Activated T-helper 1 cell treated with anti-CD3 and anti-CD28 coated beads, Interleukin-2, amount 50 U/mL, for 16 hours (primary cell): ENCODE measurements at places on chromosomes 6 and 20.

DNA sequence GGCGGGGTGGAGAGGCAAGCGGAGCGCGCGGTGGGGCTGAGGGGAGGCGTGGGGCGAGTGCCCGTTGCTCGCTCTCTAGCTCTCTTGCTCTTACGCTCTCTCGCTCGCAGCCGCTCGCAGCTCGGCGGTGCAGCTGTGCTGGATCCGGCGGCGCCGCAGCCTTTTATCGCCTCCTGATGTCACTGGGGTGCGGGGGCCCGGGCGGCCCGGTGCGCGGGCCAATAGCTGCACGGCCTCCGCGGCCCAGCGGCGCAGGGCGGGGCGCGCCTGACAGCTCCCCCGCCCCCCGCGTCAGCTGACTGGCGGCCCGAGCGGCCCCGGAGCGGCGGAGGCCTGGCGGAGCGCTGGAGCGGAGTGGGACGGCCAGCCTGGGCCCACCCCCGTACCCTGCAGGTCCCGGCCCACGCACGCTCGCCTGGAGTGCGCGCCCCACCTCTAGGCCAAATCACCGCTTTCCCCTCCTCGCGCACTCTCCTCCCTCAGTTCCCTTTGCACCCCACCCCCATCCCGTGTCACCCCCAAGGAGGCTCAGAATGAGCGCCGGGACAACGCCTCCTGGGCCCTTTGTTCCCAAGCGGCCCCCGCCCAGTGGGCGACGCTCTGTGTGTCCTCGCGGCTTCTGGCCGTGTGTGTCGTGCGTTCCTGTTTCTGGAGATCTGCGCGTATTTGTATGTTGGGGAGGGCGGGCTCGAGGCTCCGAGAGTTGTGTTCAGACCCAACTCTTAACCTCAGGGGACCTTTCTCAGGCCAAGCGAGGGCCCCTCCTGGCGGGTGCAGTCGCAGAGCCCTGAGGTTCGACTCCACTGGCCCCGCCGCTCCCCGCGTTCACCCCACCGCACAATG is at the start of gene MAFB:
MAFB (minus strand) TSS at position 137 of the 843 bp plus-strand sequence. CDS start 386 bp downstream, outside the sequence.
- DNase-seq, result no peak

DNA sequence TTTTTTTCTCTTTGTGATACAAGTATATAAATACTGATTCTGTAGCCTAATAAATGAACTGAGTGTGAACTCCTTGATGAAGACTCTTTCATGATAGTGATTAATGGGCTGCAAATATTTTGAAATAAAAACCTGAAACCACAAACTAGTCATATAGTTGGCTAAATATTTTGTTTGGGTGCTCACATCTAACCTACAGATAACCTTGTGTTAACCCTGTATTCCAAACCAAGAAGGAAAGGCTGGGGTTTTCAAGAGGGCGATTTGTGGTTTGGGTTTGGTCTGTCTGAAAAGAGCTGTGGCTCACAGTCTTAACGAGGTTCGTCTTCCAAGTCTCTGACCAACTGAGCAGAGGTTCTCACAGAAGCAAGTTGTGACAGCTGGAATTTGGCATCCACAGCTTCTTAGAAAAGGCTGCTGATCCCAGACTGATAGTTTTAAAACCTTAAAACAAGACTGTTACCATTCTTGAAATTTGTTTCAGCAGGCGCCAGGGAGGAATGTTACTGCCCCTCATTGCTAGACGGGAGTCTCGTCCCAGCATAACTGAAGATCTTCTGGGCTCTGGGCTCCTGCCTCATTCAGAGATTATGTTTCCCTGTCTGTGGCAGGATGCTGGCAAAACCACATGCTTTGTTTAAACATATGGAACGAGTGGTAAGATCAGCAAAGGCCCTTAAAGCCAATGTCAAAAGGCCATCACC is 736.4 kb upstream of the MARCKS start:
- no peak for DNase-seq

GRCh38 chr6:168404560-168404959 is 36.4 kb upstream of the SMOC2 start:
- no peak for DNase-seq

- DNase-seq, result no peak
Measured at GRCh38 chr20:56964901-56965300, 301.5 kb downstream of the BMP7 start.

- DNase-seq, result no peak
Measured at GRCh38 chr20:62234339-62234738, 4.0 kb upstream of the OSBPL2 start.

- DNase-seq, result peak; percentile 13
Measured at GRCh38 chr6:150891888-150892485, 26.5 kb downstream of the MTHFD1L start.

GRCh38 chr6:108622641-108623298 is 62.1 kb downstream of the FOXO3 start:
- no peak for DNase-seq

DNA sequence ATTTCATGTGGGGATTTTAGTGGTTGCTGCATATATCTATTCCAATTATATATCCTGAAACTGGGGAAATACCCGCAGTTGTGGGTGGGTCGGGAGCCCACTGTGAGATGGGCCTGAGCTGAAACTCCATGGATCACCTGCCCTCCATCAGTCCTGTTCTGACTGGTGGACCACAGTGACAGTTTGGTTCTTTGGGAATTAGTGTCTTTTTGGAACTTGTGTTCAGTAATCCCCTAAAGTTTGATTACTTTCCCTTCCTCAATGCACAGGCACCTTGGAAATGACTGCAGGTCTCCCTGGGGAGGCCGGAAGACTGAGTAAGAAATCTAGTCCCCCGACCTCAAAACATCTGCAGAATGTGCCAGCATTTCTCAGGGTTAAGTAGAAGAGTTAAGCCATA is 11.3 kb downstream of the STK35 start:
- no peak for DNase-seq

DNA sequence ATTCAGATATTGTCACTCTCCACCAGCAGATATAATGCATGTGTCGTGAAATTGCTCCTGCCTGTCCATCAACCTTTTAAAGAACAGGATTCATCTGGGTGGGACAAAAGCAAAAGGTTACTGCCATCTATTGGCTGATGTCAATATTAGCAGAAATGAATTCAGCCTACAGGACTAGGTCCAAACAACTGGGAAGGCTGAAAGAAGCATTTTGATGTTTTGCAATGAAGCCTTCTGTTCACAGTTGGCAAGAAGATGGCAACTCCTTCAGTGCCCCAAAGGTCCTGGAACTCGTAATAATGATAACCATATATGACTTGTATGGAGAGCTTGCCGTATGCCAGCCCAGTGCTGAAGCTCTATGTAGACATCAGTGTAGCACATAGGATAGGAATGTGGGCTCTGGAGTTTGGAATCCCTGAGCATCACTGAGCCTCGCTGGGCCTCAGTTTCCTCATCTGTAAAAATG is 7.5 kb downstream of the BCAS1 start:
- no peak for DNase-seq

GRCh38 chr20:11728937-11729336 is 188.8 kb upstream of the BTBD3 start:
- DNase-seq, result no peak

GRCh38 chr6:20605061-20605460 is 70.8 kb downstream of the CDKAL1 start:
- no peak for DNase-seq
